ENCODE measurements at places on chromosomes 3 and 15.
A peak's percentile ranks its signal among the peaks of the same experiment; 100 is the strongest.

GRCh38 chr3:58062472-58062871, 54.2 kb downstream of the FLNB start:
- peak; percentile 86 for DNase-seq

- peak; percentile 85 for DNase-seq
Observed at GRCh38 chr3:43105596-43106292, at the start of gene POMGNT2. POMGNT2 (minus strand) TSS chr3:43106079; CDS start chr3:43081431, 24,648 bp downstream.

- DNase-seq = no peak
Observed at GRCh38 chr3:138362538-138362937, 14.2 kb downstream of the MRAS start.

- no peak for DNase-seq
Observed at GRCh38 chr3:11778248-11778647, 68.4 kb downstream of the TAMM41 start.

DNA sequence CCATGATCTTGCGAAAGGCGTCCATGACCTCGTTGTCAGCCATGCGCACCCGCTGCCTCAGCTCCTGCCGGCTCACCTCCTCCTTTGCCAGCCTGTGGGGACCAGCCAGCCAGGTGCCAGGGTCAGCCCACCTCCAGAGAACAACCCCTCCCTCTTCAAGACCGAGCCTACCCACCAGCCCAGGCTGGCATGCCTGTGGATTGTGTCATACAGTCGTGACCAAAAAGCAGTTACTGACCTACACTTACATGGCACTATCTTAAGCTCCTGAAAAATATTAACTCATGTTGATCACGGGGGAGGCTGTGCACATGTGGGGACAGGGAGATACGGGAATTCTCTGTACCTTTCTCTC, 10.7 kb upstream of the CAMK1 start:
- no peak for DNase-seq

GRCh38 chr15:23081271-23081670, 41.9 kb upstream of the TUBGCP5 start:
- DNase-seq = no peak

DNA sequence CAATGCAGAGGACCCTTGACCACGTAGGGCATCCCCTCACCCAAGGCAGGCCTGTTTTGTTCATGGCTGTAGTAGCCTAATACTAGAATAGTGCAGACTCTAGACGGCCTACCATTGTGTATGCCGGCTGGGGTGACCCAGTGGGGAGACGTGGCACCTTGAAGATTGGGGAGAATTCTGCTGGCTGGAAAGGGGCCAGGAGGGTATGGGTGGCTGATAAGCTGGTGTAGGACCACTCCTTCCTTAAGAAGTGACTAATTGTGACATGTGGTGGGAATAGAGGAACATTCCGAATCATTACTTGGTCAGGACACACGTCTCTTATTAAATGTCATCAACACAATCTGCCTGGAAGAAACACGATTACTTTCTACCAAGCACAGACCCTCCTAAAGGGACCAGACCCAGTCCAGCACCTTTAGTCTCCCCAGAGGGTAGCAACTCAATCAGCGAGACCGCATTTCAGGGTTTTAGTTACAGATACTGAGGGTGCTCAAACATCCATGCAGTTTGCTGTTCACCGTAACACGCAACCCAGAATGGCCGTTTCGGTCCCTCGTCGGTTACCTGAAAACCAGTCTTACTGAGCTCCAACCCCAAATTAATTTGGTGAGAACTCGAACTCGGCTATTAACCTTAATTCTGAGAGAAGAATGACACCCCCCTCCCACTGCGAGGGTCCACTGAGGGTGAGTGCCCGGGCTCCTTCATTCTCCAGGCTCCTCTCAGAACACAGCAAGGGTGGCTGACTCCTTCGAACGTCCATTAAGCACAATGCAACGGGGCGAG, 1.6 kb upstream of the KLF13 start:
- DNase-seq = no peak
